ENCODE measurements at places on chromosomes 13 and 19.
A peak's percentile ranks its signal among the peaks of the same experiment; 100 is the strongest.

GRCh38 chr13:75318138-75318833 lies 163.7 kb downstream of the TBC1D4 start:
- DNase-seq, result peak; percentile 29

DNA sequence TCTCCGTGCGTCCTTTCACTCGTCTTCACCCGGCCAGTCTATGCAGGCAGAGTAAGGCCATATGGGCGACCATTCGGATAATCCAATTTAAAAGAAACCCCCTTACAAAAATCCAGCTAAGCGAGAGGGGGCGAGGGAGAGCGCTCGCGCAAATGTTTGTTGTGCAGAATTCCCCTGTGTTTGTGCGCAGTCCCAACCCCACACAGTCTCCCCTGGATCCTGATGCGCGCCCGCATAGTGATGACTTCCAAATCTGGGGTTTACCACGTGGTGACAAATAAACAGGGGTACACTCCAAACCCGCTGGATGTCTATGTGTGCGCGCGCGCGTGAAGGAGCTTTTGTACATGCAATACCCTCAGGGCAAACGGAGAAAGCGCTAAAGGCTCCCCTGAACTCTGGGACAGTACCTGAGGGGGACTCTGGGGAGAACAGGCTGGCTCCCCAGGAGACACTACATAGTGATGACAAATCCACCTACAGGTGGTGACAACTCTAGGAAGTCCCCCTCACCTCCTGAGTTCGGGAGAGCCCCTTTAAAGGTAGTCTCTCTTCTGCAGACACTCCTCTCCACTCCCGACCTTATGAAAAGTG lies 8.5 kb downstream of the SOX21 start:
- DNase-seq, result no peak

DNA sequence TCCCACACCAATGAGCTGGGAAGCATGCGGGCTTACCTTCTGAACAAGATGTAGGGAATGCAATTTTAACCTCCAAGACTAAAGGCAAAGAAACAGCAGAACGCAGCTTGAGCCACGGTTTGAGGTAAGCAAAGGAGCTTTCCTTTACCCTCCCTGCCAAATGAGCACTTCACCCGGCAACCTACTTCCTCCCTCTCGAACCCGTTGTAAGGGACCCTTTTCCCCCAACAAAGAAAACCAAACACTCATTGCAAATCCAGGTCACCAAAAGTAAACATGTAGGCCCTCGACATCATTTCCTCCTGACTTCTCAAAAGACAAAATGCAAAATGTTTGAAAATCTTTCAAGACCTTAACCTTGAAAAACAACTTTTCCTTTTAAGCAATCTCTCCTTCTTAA lies 65.3 kb downstream of the ABCC4 start:
- DNase-seq, result no peak

DNA sequence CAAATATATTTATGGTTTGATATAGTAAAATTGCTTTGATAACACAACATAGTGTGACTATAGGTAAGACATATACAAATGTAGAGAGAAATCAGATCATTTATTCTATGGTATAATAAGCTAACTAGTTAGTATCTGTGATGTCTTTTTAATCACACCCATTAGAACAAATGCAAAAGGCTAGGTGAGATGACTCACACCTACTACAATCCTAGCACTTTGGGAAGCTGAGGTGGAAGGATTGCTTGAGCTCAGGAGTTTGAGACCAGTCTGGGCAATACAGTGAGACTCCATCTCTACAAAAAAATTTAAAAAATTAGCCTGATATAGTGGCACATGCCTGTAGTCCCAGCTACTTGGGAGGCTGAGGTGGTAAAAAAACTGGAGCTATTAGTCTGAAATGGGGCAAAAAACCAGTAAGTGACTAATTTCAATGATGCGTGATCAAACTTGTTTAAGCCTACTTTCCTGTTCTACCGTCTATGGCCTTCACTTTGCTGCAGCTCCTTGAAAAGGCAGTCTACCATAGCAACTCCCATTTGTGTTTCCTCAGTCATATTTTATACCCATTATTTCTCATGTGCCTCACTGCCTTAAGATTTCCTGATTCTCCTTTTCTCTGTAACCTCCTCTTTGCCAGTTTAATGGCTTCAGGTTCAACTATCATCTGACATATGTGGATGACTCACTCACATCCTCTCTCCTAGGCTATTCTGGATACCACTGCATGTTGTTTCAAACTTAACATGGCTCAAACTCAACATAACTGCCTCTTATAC lies 12.5 kb downstream of the ALG5 start:
- DNase-seq, result no peak

GRCh38 chr13:47480121-47480520 lies 521.0 kb downstream of the SUCLA2 start:
- DNase-seq, result no peak

DNA sequence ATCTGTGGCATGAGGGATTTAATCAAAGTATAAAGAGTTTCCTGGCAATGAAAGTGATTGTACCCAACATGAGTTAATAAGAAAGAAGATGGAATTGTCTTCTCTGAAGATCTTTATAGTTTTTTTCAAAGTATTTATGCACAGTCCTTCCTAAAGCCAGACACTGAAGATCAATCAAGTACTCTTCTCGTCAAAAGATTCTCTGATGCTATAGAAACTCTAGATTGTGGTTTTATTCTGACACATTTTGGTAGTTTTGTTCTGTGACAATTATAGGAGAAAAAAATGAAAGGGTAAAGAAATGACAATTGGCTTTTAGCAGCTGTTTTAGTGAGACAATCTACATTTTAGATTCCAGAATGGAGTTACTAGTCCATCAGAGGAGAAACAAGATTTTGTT lies 10.4 kb upstream of the ENOX1 start:
- no peak for DNase-seq

DNA sequence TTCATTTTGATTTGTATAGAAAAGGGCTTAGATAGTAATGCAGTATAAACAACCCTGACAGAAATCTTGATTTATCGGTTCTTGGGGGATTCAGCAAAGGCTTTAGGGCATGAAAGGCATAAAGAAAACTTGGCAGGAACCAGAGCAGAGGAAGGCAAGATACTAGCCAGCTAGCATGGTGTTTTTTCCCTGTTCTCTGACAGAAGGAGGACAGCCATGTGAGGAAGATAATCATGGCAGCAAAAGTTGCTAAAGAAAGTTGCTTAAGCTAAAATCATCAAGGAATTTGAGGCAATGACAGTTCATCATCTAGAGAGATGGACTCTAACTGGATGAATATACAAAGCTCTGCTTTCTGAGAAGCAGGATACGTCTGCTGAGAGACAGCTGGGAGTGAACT lies 294.1 kb downstream of the KCNRG start:
- no peak for DNase-seq

DNA sequence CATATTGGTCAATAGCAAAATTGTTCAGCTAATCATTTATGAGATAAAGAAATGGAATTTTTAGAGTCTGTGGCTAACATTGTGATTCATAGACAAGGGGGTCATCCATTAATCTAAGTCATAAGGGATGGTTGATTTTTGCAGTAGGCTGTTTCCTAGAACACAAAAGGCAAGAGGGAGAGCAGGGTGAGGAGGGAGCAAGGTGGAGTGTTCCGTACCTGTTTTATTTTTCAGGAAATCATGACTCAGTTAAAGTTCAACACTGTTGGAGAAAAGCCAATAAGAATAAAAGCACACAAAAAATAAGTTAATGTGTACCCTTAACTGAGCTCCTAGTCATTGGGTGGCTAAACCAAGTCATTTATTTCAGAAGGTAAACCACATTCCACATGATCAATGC lies 512.4 kb upstream of the ATXN8OS start:
- DNase-seq, result no peak

- no peak for DNase-seq
Observed at GRCh38 chr13:87661471-87661870, 9.7 kb upstream of the SLITRK5 start.

DNA sequence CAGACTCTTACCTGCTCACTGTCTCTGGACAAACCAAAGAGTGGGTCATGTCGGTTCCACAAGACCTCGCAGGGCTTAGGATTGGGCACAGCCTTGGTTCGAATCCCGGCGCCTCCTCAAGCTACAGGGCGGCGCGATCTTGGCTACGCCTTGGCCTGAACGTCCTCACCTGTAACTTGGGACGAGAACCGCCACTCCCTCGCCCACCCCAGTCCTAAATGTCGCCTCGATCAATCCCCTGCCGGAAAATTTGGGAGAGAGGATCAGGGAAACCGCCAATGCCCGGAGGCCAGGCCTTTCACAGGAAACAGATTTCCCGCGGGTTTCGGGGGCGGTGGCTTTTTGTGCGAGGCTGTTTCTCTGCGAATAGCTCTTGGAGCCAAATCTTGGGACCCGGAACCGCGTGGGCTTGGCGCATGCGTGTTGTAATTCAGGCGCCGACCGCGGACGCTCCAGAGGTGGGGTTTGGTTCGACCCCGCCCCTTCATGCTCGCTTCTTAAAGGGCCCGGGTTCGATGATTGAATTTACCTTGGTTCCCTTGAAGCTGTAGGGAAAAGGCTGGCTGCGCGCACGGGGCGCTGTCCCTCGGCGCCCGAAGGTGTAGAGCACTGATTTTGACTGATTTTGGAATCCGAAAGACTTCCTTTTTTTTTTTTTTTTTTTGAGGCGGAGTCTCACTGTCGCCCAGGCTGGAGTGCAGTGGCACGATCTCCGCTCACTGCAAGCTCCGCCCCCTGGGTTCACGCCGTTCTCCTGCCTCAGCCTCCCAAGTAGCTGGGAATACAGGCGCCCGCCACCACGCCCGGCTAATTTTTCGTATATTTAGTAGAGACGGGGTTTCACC lies at the start of gene NR2C2AP:
TSS of gene NR2C2AP (minus strand) at position 403 of the 845 bp plus-strand sequence. CDS start at position 49, 354 bp downstream.
- peak; percentile 93 for DNase-seq

DNA sequence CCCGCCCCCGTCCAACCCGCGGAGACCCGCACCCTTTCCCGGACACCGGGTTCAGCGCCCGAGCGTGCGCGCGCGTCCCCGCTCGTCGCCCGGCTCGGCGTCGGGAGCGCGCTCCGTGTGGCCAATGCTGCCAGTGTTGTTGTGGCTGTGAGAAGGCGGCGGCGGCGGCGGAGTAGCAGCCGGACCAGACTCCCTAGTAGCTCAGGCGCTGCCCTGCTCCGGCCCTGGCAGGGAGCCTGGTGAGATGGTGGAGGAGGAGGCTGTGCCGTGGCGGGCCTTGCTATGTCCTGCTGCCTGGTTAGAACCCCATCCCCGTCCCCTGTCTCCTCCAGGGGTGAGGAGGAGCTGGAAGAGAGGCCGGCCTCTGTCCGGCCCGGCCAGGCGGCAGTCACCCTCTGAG lies 553.2 kb downstream of the TUBA3C start:
- no peak for DNase-seq

DNA sequence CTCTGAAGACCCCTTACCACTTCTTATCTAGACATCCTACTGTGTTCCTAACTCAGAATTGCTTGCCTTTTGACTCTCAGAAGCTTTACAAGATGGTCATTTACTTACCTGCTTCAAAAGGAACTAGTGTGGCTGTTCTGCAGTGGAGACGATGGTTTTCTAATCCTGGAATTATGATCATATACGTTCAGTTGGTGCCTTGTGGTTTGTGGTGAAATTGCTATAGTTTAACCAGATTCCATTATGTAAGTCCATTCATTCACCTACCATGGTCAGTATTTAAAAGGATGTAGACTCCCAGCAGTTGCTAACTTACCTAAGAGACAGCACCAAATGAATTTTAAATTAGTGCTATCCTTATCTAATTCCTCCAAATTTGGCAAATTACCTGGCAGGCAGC lies 210.9 kb downstream of the SHISA2 start:
- no peak for DNase-seq

DNA sequence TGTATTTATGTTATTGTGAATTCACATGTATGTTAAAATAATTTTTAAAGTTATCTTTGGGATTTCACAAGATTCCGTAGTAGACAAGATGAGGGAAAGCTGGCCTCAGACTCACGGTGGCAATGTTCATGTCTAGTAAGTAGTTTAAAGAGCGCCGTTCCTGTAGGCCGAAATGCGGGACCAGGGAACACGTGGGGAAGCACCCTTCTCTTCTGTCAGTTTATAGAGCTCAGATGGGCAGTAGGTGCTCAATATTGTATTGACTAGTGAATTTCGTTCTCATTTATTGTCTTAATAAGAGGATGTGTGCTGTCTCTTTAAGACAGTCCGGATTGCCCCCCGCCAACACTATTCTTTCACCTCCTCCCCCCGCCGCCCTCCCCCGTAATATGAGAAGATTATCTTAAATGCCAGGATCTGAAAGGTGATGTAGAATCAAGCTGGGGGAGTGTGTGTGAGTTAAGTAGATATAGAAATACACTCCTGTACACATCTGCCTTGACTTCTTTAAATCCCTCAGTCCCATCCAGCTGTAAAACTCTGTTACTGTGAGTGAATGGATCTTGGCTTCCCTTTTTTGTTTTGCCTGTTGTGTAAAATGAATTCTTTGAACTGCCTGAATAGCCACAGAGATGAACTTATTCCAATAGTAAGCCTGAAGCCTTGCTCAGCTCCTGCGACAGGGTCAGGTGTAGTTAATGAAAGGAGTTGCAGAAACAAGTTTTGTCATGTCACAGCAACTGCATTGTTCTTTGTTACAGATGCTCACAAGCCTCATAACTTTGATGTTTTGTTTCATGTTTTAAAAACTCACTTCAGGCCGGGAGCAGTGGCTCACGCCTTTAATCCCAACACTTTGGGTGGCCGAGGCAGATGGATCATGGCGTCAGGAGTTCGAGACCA lies 1.3 kb downstream of the LAMP1 start:
- peak; percentile 7 for DNase-seq

GRCh38 chr13:49343255-49343654 lies 95.5 kb downstream of the CDADC1 start:
- DNase-seq, result no peak

GRCh38 chr13:112661291-112661690 lies 28.5 kb upstream of the ATP11A start:
- DNase-seq, result no peak

DNA sequence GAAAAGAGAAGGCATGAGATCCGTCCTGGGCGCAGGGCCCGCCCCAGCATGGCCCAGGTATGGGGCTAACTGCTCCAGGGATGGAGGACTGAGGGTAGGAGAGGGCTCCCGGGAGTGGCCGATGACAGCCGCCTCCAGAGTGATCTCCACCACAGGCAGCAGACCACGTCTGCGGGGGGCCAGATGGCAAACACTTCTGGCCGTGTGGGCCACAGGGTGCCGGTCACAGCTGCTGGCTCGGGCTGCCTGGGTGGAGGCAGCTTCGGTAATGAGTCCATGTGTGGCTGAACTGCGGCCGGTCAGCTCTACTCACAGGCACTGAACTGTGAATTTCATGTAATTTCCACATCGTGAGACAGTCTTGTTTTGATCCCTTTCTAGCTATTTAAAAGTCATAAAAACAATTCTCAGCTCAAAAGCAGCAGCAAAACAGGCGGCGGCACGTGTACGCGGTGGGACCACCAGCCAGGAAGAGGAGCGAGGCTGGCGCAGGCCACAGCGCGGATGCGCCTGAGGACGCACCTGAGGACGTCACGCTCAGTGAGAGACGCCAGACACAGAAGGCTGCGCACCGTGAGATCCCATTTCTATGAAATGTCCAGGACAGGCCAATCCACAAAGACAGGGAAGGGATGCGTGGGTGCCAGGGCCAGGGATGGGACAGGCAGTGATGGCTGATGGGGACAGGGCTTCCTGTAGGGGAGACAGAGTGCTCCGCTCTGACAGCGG lies 4.0 kb downstream of the LSM7 start:
- DNase-seq, result no peak

- peak; percentile 79 for DNase-seq
Observed at GRCh38 chr13:113490496-113491417, at the start of gene DCUN1D2. Gene DCUN1D2 (minus strand): TSS chr13:113490711. CDS start chr13:113490669, 42 bp downstream.
